Stimulated activated naive CD4-positive, alpha-beta T cell (primary cell): ENCODE measurements at places on chromosomes 3 and 15.

GRCh38 chr3:37986479-37987314 lies 3.9 kb upstream of the VILL start:
- no peak for DNase-seq

DNA sequence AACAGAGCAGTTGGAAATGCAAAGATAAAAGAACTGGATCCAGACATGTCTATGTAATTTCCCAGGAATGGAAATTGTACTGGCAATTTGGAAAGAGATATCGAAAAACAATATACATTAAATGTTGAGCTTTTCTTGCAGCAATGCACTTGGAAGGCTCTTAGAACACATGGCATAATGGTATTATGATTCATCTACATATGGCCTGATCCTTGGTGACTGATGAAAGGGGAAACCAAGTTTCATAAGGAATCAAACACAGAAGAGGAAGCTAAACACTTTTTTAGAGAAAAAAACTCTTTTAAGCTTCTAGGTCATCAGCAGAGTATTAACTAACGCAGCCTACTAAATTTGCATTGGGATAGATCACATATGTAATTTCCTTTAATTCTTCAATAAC lies 12.4 kb upstream of the GREM1 start:
- no peak for DNase-seq

DNA sequence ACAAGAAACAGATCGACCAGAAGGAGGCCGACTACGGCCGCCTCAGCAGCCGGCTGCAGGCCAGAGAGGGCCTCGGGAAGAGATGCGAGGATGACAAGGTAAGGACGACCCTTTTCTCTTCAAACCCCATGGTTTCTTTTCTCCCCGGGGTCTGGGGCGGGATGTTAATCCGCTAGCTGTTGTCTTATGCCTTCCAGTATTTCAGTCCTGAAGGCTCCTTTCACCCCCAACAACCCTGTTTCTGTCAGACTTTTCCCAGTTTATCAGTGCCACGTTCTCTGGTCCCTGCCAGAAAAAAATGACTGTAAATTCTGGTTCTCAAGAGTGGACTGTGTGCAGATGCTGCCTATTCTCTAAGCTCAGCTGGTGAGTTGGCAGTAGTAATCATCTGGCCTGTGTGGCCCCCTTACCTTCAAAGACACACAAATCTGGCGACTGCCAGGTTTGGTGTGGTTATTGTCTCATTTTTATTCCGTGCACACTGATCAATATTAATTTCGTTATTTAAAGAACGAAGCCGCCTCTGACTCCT lies 806 bp downstream of the GOLM2 start:
- DNase-seq: no peak

DNA sequence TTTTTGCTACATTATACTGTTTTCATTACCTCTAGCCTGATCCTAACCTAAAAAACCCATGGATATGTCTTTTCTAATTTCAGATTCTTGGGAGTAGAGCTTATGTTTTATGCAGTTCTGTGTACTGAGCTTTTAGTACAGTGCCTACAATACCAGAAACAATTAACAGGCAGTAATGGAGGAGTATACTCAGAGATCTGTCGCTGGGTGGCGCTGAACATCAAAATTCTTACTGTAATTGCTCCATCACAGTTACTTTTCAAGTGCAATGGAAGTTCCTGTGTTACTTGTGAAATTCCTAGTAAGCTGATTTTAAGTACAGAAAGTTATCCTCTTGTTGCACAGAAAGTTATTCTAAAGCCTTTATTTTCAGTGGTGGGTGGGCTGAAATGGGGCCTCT lies 66.9 kb downstream of the RNF13 start:
- no peak for DNase-seq

GRCh38 chr3:175070946-175071345 lies 211.8 kb downstream of the NAALADL2 start:
- no peak for DNase-seq

DNA sequence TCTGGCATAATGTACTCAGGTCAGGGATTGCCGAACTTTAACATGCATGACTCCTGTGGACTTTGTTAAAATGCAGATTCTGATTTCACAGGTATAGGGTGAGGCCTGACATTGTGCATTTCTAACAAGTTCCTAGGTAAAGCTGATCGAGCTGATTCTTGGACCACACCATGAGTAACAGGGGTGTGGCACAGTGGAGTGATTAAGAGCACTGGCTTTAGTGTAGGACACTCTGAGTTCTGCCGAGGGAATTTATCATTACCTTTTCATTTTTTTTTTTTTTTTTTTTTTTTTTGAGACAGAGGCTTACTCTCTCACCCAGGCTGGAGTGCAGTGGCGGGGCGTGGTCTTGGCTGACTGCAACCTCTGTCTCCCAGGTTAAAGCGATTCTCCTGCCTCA lies 169.3 kb downstream of the ADAMTS9 start:
- no peak for DNase-seq

DNA sequence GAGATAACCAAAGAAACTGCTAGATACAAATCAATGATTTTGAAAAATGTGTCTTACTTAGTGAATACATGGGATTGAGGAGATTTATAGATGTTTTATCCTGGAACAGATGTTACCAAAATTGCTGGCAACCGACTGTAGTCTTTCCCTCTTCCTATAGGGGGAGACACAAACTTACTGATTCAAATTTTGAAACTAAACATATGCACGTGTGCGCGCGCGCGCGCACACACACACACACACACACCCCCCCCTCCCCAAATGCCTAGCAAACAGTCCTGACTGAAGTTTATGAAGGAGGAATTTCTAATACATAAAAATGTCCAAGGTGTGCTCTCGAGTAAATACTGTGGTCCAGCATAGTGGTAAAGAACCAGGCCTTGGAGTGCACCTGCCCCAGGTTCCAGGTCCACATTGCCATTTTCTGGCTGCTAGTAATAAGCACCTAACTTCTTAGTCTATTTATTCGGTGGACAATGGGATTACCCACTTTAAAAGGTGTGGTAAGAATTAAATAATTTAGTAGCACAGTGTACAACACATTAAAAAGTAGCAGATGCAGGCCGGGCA lies 18.5 kb upstream of the C3orf62 start:
- peak; percentile 18 for DNase-seq

GRCh38 chr3:126927846-126928245 lies 55.1 kb upstream of the PLXNA1 start:
- no peak for DNase-seq

GRCh38 chr3:191342411-191342810 lies 12.1 kb upstream of the UTS2B start:
- no peak for DNase-seq

DNA sequence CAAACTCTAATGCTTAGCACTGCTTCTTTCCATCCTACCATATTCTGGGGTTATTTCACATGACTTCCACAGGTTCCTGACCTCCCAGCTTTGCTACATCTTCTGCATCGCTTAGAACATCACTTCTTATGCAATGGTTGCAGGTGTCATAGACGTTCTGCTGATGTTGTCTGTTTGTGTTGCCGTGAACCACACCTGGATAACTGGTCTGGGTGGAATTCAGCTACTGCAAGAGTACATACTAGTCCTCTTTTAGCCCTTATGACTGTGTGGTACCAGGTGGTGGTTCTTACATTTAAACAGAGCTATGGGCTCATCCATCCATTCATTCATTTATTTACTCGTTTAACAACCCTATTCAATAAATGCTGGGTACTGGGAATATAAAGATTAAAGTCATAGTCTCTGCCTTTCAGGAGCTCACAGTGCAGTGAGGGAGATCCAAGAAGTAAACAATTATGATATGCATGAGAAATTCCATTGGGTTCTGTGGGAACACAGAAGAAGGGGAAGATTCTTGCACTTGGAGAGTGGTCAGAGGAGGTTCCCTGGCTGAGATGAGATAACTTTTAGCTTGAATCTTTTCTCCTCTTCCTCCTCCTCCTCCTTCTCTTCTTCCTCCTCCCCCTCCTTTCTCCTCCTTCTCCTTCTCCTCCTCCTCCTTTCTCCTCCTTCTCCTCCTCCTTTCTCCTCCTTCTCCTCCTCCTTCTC lies 30.8 kb downstream of the TMEM45A start:
- DNase-seq: no peak

DNA sequence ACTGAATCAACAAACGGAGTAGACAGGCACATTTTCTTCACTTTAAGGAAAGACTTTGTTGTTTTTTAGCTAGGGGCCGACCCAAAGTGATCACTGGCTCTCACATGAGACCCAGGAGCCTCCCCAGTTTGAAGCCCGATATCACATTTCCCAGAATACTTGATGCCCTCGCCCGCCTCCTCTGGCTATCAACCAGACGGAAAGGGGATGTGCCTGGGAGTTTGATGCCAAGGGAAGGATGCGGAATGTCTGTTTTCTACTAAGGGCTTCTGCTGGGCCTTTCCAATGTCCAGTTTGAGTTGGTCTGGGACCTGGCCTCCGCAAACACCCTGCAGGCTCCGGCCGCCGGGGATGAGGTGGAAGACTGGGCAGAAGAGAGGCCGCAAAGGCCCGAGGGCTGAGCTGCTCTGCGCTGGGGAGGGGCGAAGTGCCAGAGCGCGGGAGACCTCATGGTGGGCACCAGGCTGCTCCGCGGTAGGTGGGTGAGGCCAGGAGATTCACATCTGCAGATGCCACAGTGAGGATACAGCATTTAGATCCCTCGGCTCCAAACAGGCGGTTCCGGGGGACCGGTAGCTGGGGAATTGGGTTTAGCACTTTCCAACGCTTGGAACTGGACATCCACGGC lies 491 bp upstream of the ZNF774 start:
- DNase-seq: peak; percentile 24

DNA sequence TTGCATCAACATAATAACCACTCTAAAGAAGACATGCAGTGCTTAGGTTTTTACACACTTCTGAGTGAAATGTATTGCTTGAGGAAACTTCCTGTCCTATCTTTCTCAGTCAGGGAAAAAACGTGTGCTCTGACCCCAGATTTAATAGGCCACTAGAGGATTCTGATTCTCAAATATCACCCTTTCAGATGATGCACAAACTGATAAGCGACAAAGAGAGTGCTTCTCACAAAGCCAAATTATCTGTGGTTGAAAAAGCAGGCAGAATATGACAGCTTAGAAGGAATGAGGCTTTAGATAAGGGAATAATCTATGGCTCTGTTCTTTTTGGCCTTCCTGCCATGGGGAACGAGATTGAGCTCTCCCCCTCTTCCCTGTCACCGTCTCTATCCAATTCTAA lies 583.4 kb upstream of the SGO1 start:
- no peak for DNase-seq

- no peak for DNase-seq
Observed at GRCh38 chr3:196159952-196160804, 51.0 kb downstream of the ZDHHC19 start.

DNA sequence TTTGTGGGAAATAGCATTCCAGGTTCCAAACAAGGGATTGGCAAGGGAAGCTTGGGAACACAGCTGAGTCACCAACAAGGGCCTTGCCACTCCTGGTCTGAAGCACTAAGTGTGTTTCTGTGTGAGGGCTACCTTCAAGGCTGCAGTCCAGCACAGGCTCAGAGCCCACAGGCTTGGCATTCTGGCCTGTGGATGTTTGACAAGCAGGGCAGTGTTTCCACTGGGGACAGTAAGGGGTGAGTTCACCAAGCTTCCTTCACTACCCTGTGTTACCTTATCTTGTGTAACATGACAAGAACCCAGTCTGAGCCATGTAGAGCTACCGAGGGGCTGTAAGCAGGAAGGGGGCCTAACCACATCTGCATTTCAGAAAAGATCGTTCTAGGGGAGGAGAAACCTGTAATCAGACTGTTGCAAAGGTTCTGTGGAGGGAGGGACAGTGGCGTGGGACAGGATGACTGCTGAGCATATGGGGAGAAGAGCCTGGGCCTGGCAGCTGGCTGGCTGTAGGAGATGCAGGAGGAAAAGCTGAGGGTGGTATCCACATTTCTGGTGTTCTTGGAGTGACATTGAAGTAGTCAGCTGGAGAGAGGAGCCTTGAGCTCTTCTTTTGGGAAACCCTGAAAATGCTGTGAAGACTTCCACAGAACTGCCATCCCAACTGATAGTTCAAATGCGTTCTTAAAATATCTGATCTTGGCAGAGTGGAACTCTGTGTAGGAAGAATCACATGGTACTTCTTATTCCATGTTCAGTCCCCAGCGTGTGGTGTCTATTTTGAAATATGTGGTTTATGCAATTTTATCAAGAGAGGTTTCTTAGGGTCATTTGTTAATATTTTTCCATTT lies 61.3 kb downstream of the CTDSPL start:
- no peak for DNase-seq

DNA sequence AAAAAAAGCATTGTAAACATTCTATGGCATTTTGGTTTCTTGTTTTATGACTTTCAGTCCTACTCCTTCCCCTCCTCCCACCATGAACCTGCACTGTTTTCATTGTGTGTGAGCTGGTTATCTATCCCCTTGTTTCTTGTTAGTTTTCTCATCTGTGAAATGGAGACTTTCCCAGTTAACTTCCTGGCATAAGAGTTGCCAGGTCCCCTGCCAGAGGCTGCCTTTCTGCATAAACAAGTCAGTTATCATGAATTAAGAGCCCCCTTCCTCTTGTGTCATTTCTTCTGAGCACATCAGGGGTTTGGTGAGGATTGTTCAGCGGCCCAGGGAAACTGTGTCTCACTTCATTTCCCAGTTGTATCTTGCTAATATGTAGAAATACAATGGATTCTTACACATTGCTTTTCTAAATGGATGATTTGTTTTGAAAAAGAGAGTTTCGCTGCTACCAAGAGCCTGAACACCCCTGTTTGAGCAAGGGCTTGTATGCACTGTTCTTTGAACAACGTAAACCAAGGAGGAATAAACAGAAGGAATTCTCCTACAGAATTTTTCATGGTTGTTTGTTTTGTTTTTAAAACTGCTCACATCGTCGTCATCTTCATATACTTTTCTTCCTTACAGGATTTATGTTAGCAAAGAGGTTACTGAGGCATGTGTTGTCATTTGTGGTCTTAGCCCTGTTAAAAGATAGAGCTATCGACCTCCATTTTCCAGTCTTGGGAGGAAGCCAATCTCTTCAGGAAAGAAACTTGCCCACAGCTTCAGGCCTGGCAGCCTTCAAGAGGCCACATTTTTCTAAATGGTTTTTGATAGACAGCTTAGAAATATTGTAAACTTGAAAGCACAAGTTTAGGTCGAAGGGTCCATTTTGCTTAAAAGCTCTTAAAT lies 144.6 kb upstream of the IL12A start:
- DNase-seq: no peak

- DNase-seq: no peak
Observed at GRCh38 chr15:36612063-36612788, 32.8 kb downstream of the CDIN1 start.

DNA sequence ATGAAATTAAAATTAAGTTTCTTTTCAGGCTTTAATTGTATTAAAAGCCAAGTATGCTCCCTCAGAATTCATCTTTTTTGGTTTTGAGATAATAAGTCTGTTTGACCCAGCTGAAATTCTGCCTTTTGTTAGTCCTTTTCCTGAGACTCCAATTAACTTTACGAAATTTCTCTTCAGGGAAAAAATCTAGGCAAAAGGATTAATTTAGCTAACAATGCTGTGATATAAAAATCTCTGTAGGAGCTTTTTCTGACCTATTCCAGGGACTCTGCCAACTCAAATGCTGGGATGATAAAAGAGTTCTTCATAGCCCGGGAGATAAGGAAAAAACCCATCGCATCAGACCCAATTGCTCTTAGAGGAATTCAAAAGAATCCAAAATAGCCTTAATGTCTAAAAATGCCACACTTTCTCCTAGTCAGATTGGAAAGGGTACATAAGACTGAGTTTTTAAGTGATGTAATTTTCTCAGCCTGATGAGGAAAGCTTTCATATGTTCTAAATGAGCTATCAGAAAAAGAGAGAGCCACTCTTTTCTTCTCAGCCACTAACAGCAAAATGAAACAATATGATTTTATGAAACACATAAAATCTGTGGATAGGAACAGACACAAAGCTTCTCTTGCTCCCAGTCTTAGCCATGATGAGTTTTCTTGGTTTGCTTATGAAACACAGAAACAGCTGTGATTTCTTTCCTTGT lies 405.1 kb downstream of the ROBO1 start:
- no peak for DNase-seq

- no peak for DNase-seq
Observed at GRCh38 chr3:141116721-141117120, 65.6 kb downstream of the SPSB4 start.
